Omental fat pad (tissue), 4 donors: ENCODE measurements at places on chromosomes 3 and 15. TPM values are rescaled to one million over a fixed set of nuclear protein-coding genes. Genes with fewer than 3 reads are reported as not detected.

Gene PPM1M
- 26.9 TPM for total RNA-seq

Gene UBE2E1
- 72.8 TPM for total RNA-seq

Gene SCG5
- total RNA-seq: 3.4 TPM

Gene CILP
- total RNA-seq: 35.1 TPM

Gene RPSA
- total RNA-seq: 1,192 TPM

Gene ST8SIA2
- not detected for total RNA-seq

Gene CHRNA5
- total RNA-seq: 1.3 TPM

Gene A4GNT
- total RNA-seq: not detected

Gene SLC27A2
- total RNA-seq: 1.6 TPM

Gene CFAP20DC
- not detected for total RNA-seq

Gene KBTBD13
- not detected for total RNA-seq

Gene SKOR1
- 0.24 TPM for total RNA-seq

Gene XXYLT1
- 9.5 TPM for total RNA-seq

Gene GOLGA8R
- 3.2 TPM for total RNA-seq

Gene SLC4A7
- total RNA-seq: 101 TPM

Gene CCNL1
- 616 TPM for total RNA-seq

Gene UBXN7
- total RNA-seq: 13.1 TPM

Gene SCAANT1
- not detected for total RNA-seq

Gene TRAIP
- 1.8 TPM for total RNA-seq

Gene PTPRG
- total RNA-seq: 100 TPM

Gene C2CD4A
- 0.60 TPM for total RNA-seq

Gene TMEM212
- not detected for total RNA-seq

Gene BCHE
- 36.3 TPM for total RNA-seq

Gene BUB1B
- total RNA-seq: 2.2 TPM

Gene ERC2
- 4.2 TPM for total RNA-seq

Gene CCR9
- not detected for total RNA-seq

Gene GOLGA6L10
- 1.0 TPM for total RNA-seq

Gene TIMP4
- total RNA-seq: 213 TPM

Gene AGBL1
- not detected for total RNA-seq

Gene SRGAP3
- total RNA-seq: 3.0 TPM

Gene CHST13
- 2.3 TPM for total RNA-seq

Gene CRYGS
- 6.5 TPM for total RNA-seq

Gene SPINT1
- total RNA-seq: 16.2 TPM

Gene CCDC39
- total RNA-seq: 1.2 TPM

Gene GASK1A
- total RNA-seq: 15.1 TPM

Gene ALDH1L1
- 125 TPM for total RNA-seq

Gene VWA5B2
- not detected for total RNA-seq

Gene GP9
- total RNA-seq: not detected

Gene COLQ
- total RNA-seq: 1.2 TPM

Gene NLGN1
- total RNA-seq: 8.0 TPM

Gene ROPN1B
- not detected for total RNA-seq

Gene CHRM5
- not detected for total RNA-seq

Gene ANKRD63
- not detected for total RNA-seq

Gene PRSS50
- not detected for total RNA-seq

Gene FRMD5
- total RNA-seq: 0.37 TPM

Gene PRRT3
- total RNA-seq: 1.1 TPM

Gene COL6A5
- total RNA-seq: not detected

Gene SNRK
- total RNA-seq: 41.9 TPM

Gene RPL29
- total RNA-seq: 1,723 TPM

Gene SYNPR
- total RNA-seq: not detected

Gene HYAL3
- total RNA-seq: 5.3 TPM

Gene MOBP
- total RNA-seq: not detected

Gene ABHD14A
- 28.1 TPM for total RNA-seq

Gene MLH1
- 23.2 TPM for total RNA-seq

Gene DUOX2
- 0.65 TPM for total RNA-seq

Gene PPIB
- total RNA-seq: 431 TPM

Gene MYEF2
- total RNA-seq: 12.4 TPM

Gene ARPIN
- 19.9 TPM for total RNA-seq

Gene MLF1
- total RNA-seq: 4.4 TPM

Gene UBAP1L
- total RNA-seq: 2.9 TPM
